ENCODE measurements at places on chromosomes 11 and 22.

GRCh38 chr11:130600616-130601015 is 152.2 kb downstream of the ADAMTS15 start:
- no peak for DNase-seq

GRCh38 chr11:14764179-14764578 is 120.6 kb downstream of the PDE3B start:
- no peak for DNase-seq

DNA sequence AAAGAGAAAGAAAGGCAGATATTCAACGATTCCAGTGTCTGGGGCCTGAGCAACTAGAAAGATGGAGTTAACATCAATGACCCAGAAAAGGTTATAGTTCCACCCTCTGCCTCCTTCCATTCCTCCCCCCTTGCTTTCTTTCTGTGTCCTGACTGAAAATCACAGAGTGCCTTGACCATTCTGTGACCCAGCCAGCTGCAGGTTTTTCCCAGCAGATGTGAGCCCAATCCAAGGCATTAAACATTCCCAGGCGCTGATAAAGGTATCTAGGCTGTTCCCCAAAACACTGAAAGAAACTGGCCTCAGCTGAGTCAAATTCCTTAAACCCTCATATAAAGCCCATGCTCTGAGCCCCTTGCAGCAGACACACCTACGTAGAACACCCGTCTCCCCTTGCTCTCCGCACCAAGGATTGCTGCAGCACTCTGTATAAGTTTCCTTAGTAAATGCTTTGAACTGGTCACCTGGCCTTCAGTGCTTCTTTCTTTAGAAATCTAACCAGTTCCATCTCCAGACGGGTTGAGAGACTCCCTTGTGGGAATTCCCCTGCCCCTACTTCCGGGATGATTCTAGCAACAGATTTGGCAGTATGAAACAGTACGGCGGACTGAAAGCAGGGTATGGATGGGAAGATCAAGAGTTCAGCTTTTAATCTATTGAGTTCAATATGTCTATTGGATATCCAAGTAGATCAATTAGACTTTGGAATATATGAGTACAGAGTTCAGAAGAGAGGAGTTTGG is 48.8 kb upstream of the ZC3H12C start:
- no peak for DNase-seq

- peak; percentile 6 for DNase-seq
Measured at GRCh38 chr11:38282718-38283117, 1684.7 kb upstream of the RAG2 start.

- no peak for DNase-seq
Measured at GRCh38 chr11:9143721-9144120, 52.3 kb upstream of the SCUBE2 start.

DNA sequence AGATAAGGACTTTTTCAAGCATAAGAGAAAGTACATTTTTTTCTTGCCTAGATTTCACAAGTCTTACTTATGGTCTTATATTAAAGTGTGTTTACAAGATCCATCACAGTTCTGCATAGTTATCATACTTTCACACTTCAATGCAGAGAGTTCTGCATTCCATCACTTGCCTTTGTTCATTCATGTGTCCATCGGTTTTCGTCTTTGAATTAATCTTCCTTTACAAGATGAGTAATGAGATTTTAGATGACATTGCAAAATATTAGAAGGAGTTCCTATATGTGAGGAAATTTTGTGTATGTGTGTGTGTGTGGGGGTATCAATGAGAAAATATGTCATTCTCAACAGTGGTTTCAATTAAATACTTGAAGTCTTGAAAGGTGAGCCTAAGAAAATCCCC is 98.1 kb upstream of the GUCY1A2 start:
- no peak for DNase-seq

- no peak for DNase-seq
Measured at GRCh38 chr11:103433386-103434072, 324.3 kb downstream of the DYNC2H1 start.

DNA sequence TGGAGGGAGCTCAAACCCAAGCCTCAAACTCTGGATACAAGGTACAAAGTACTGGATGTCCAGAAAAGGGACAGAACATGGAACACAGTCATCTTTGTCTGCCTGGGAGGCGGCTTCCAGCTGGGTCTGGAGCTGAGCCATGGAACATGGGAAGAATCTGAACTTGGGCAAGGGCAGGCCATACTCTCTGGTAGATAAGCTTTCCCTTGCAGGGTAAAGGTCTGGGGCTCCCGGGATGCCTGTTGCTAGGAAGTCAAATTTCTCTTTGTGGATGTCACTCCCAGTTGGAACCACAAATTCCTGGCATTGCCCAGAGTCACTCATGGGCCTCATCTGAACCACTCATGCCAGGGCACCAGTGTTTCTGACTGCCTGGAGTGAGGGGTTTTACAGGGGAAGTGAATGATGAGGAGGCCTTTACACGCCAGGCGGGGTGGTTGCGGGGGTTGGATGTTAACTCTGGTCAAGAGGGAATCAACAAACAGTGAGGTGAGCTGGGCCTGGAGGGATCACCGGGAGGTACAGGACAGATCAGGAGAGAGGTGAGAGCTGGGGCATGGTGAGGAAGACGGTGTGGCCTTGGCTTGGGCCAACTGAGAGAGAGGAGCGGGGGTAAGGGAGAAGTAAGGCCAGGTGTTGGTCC is 5.7 kb downstream of the FTH1 start:
- peak; percentile 3 for DNase-seq

GRCh38 chr22:43185860-43186261 is 1.1 kb downstream of the TTLL12 start:
- peak; percentile 58 for DNase-seq

GRCh38 chr22:50303848-50304527 is 3.5 kb downstream of the PLXNB2 start:
- DNase-seq, result no peak

Measured in hematopoietic multipotent progenitor cell treated with erythropoietin and hydrocortisone succinate and interleukin-3 and kit ligand, for 6 days (in vitro differentiated cells).